ENCODE measurements at places on chromosomes 7 and 10. TPM values are rescaled to one million over a fixed set of nuclear protein-coding genes. Genes with fewer than 3 reads are reported as not detected.

- no peaks in the 10 kb centered on the region for H3K4me1 ChIP-seq
- no peak for DNase-seq
Measured at GRCh38 chr10:105042906-105043552, 401.9 kb downstream of the SORCS3 start.

DNA sequence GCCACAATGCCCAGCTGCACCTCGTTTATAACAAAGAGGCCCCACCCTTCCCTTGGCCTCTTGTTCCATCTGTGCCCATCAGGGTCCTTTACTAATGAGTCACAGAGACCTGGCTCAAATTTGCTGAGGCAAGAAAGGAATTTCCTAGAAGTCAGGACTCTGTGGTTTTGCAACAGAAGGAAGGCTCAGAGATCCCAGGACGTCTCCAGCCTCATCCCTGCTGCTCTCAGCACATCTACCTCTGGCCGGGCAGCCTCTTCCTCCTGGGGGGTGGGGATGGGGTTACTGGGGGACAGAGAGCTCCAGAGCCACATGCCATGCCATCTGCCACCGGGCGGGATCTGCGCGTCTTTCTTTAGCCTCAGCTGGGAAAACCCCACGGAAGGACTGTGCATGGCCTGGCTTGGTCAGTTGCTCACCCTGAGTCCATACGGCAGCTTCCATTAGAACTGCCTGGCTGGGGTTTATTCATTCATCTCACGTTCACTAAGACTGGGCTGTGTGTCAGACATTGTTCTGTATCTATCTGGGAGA is 41.9 kb upstream of the PSMG3 start:
- H3K36me3 ChIP-seq = no peaks in the 10 kb centered on the region
- no peaks in the 10 kb centered on the region for H3K27me3 ChIP-seq
- no peak overlapping the region for H3K4me3 ChIP-seq
- no peak for DNase-seq

GRCh38 chr7:8724080-8724718 is 290.8 kb downstream of the NXPH1 start:
- H3K36me3 ChIP-seq = no peaks in the 10 kb centered on the region
- no peak overlapping the region for H3K4me3 ChIP-seq
- DNase-seq = peak; percentile 15
- no peaks in the 10 kb centered on the region for H3K27me3 ChIP-seq
- H3K27ac ChIP-seq = no peak overlapping the region
- no peaks in the 10 kb centered on the region for H3K4me1 ChIP-seq

MSMB gene
- not detected for total RNA-seq

- no peak for DNase-seq
- H3K36me3 ChIP-seq = no peaks in the 10 kb centered on the region
- H3K4me1 ChIP-seq = no peaks in the 10 kb centered on the region
Measured at GRCh38 chr7:149707448-149707886, 65.9 kb downstream of the ZNF467 start.

Data from heart left ventricle (tissue), 16 donors.